ENCODE measurements at places on chromosomes 7 and 10.

- DNase-seq: peak; percentile 9
These were observed 85.4 kb downstream of the FOXL3 start for GRCh38 chr7:375321-375831.

GRCh38 chr7:86963599-86964230 is 95.7 kb downstream of the ELAPOR2 start:
- DNase-seq: no peak

DNA sequence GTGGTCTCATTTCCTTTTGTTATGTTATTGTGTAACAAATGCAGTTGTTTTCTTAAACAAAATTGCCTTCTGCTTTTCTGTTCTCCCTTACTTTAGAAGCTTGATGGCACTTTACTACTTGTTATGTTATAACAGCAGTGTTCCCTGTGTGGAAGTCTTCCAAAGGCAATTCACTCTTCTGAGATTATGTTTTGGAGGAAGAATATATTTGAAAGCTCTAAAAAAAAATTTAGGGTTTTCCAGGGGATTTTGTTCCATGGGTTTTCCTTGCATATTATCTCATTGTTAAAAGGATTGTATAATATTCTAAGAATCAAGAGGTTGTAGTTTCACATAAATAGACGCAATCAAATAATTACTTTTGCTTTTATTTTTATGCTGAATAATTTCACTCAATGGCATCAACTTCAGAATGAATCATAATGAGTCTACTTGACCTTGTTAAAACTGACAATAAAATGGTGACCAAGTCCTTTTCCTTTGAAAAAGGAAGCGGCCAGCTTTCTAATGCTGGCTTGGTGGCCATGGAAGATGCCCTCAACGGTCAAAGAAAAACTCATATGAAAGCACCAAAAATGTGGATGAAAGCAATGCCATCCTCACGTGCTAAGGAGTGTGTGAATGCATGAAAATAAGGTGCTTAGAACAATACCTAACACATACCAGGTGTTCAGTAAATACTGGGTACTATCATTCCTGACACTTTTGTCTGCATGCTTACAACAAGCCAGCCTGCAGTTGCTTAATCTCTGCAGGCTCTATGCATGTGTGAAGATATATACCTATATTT is 92.4 kb upstream of the KLF6 start:
- DNase-seq: no peak

DNA sequence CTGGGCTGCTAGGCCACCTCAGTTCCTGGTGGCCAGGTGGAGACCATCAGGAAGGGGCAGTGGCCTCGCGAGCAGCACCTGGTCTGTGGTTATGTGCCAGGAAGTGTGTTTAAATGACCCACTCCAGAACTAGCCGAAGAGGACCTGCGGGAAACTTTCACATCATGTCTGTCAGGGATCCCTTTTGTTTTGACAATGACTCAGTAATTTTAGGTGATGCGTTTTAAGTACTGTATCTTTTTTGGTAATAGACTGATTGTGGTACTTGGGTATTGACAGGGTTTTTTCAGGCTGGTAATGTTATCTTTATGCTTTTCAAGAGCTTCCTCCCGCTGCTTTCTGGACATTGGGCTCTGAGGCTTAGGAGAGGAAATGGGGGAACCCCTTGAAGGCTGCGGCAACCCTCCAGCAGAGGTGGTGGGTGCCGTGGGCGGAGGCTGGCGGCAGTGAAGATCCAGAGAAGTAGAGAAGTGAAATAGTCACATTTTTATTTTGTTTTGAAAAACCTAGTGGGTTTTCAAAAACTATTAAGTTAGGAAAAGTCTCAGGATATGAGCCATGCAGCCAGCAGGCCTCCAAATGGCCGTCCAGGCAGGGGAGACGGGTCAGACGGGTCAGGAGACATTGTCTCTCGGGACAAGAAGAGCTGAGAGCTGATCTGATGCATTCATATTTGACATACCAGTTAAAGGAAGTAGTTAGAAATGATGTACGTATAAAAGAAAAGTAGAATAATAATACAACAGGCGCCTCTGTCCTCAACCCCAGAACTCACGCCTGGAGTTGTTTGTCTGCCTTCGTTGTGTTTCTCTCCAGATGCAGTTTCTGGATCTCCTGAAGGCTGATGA is 27.7 kb downstream of the PPP2R2D start:
- DNase-seq: no peak

DNA sequence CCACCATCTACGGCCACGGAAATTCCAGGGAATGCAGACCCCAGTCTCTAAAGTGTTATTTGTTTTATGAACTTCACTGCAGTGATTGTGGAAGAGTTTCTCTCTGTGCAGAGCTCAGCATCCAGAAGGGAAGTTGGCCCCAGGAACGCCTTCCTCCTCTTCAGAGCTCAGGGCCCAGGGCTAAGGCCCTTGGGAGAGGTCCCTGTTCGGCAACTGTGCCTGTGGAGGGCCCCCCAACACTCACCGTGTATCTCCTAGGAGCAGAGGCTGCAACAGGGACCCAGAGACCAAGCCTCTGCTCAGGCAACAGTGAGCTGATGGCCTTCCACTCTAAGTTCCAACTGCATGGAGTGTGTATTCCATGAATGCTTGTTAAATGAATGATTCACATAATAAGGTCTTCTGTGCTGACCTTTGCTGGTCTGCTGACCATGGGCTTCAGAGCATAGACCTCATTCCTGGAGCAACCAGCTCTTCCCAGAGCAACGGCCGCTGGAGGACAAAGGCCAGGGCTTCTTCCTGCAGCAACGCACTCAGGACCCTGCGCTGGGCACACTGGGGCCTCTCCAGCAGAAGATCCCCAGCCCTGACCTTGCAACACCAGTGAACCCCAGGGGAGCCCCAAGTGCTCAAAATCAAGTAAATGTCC is 7.7 kb downstream of the DIP2C start:
- no peak for DNase-seq

GRCh38 chr10:101767600-101767945 is 8.3 kb downstream of the FGF8 start:
- no peak for DNase-seq

DNA sequence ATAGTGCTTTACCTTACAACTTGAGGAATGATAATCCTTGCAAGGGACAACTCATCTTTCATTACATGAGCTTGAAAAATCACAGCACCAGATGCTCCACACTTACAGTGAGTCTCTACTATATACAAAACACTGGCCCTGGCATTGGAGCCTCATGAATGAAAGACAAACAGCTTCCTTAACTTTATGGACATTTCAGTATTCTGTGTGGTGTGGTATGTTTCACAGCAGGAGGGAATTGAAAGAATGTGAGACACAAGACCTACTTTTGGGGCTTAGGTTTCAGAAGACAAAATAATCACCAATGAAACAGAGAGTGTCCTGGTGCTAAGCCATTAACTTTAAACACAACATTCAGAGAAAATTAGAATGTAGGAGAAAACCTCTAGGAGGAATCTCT is 1249.6 kb downstream of the XPNPEP1 start:
- DNase-seq: no peak

- DNase-seq: no peak
These were observed 159.3 kb downstream of the TNS3 start for GRCh38 chr7:47422611-47423010.

DNA sequence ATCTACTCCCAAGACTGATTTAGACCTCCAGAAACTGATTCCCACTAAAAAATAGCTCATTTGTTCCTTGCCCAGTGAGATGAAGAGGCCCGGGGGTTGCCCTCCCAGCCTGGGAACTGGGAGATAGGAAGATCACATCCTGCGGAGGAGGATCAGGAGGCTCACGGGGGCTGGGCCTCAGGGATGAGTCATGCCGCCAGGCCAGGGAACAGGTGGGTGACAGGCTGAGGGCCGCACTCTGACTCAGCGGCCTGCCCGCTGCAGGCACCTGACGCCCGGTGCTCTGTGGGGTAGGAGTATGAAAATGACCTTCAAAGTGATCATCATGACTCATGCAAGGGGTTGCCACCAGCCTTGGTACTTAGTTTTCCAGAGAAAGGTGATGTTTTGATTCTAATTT is 104.5 kb upstream of the ZPBP start:
- peak; percentile 50 for DNase-seq

- no peak for DNase-seq
These were observed 120.1 kb upstream of the STK17A start for GRCh38 chr7:43462836-43463235.

DNA sequence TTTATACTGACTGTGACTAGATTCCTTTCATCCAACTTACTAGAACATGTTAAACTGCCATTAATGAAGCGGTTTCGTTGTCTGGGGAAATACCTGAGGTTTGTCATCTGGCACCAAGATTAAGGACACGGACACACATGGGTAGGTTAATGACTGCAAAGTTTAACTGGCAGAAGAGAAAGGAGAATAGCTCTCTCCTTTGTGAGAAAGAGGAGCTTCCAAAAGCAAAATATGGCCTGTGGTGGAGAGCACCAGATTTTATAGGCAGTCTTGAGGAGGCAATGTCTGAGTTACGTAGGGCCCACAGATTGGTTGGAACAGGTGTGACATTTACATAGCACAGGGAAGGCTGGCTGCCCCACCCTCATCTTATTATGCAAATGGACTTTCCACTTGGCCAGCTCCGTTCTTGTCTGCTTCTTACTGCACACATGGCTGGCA is 1193.0 kb upstream of the CELF2 start:
- DNase-seq: no peak

DNA sequence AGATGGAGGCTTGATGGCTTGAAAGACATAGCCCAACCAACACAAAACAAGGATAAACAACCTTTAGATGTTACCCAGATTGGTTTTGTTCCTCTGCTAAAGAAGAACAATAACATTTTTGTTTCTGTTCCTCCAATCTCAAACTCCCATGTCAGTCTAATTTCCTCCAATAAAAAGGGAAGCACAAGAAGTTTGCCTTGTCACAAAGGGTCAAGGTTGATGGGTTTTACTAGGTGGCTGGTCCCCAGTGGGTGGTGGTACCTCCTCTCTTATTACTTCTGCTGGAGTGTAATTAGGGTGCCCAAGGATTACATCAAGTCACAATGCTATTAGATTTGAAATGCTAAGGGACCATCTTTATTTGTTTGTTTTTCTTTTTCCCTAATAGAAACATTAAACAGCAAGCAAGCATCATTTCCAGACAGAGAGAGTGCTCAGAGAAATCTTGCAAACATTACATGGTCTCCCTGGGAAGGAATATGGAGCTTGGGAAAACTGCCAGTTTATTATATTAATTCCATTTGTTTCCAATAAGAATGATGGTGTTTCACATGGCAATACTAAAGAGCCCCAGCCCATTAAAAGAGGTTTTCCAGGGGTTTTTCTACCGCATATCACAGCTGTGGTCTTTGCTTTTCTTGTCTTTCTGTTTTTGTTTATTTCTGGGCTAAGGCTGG is 78.3 kb upstream of the AOAH start:
- DNase-seq: no peak

- DNase-seq: no peak
These were observed 49.4 kb downstream of the HK1 start for GRCh38 chr10:69327463-69328379.

DNA sequence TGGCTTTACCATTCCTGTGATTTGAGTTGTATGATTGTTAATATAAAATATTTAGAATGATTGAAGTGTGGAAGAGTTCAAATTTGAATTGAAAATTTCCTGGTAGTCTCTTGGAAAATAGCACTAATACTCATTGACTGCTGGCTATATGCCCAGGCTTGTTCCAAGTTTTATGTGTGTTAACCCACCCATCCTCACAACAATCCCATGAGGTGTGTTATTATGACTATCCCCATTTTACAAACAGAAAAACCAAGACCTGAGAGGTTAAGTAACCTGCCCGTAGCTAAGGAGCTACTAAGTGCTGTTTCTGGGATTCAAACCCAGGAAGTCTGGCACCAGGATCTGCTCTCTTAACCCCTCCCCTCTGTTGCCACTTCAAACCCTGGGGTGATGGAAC is 213.9 kb downstream of the CREB5 start:
- DNase-seq: no peak

GRCh38 chr10:113160641-113161040 is 210.6 kb downstream of the TCF7L2 start:
- DNase-seq: no peak

DNA sequence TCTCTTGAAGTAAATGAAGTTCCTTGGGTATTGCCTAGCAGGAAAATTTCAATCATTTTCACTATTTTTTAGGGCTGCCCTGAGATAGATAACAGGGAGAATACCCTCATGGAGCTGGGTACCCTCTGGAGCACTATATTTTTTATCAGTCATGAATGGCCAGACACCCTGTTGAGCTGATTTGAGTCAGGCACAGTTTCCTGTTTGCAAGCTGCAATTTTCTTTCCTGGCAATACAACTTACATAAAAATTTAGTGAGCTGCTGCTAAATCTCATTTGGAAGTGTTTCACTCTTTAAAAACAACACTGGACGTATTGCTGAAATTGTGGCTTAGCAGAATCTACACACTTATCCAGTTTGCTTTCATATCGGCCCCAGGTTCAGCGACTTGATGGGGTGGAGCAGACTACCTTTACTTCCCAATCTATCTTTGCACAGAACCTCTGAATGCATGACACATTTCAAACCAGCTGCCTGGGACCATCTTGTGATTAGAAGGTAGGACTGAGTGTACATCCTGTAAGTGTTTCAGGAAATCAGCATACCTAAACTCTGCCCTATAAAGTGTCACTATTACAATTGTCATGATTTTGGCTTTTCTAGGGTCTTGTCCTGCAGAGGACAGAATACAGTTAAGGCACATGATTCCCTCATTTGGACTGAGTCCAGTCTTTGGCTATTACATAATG is 125.7 kb upstream of the FAM3C start:
- no peak for DNase-seq

Measured in WTC11 (cell line).